NCI-H1436 (cell line): ENCODE measurements at places on chromosomes 5 and 9.

DNA sequence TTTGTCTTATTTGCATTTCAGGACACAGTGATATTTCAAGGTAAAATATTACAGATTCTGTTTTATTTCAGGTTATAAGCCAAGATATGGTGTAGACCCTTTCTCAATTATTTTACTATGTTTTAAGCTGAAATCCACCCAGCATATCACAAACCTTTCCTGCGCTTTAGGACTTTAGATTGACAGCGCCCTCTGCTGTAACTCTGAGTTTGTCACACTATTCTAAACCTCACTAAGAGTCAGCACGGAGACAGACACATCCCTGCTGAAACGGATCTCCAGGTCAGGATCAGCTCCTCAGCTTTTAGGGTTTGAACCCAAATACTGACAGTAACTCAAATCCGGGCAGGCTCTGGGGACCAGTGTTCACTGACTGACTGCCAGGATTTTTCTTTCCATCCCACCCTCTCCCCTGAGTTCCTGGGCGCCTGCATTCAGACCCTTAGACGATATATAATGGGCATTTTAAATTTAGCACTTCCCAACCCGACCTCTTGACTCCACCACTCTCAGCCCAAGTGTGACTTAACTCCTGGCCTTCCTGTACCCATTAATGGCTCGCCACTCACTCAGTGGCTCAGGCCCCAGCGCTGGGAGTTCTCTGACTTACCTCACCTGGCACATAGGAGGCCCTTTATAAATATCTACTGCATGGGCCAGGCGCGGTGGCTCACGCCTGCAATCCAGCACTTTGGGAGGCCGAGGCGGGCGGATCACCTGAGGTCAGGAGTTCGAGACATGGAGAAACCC is 33.5 kb downstream of the TLX3 start:
- peak; percentile 8 for DNase-seq

GRCh38 chr5:168334280-168334679 is 42.8 kb downstream of the WWC1 start:
- DNase-seq = no peak

DNA sequence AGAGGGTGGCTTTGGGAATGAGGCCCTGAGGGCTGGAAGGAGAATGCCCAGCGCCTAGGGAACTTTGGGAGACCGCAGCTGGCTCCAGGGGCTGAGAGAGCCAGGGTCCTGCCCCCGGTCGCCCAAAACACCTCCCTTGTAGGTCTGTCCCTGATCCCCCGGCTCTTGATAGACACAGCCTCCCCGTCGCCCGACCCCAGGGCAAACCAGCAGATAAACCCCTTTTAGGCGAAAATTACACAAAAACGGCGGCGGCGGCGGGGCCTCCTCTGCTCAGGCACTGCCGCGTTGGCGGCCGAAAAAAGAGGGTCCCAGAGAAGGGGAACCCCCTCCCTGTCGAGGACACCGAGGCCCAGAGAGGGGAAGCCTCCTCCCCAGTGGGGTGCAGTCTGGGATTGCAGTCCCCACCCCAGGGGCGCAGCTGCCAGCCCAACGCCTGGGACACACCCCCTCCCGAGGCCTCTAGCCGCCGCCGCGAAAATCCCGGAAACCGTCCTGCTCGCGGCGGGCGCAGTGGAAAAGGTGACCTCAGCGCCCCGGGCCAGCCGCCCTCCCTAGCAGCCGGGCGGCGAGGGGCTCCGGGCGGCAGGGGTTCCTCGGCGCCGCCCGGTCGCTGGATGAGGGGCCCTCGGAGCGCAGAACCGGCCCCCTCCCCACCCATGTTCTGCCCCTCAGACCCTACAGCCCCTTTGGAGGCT is 3.1 kb upstream of the BARX1 start:
- DNase-seq = no peak

DNA sequence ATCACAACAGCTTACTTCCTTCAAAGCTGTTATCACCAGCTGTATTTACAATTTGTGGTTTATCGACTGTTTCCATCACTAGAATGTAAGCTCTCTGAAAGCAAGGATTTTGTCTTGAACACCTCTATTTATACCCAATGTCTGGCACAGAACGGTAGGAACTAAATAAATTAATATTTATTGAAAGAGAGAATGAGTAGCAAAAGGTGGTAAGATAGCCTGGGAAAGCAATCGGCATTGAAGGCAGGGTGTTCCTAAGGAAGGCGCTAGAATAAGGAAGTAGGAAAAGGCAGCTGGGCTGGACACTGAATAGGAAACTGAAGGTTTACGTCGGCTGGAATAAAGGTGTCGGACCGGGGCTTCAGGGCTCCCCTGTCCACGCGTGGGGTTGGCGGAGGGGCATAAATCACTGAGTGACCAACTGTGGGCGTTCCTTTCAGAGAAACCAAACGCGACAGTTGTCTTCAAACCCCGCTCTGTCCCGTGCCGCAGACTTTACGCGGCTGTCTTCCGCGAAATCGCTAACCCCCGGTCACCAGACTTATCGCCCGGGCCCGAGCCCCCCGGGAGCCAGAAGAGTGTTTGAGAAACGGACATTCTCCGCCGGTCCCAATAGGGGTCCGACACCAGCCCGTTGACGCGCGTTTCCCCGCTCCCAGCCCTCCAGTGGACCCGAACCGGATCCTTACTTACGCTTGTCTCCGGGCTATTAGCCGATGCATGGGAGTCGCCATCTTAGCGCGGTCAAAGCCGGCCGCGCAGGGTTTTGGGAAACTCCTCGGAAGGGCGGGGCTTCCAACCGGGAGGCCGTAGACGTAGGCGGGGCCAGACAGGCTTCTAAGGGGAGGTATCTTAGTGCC is at the start of gene ZCCHC10:
Gene ZCCHC10 (minus strand): TSS at position 746 of the 860 bp plus-strand sequence. CDS start 12 bp downstream, at position 734.
- peak; percentile 95 for DNase-seq

- no peak for DNase-seq
These were observed 780.1 kb upstream of the DMAC1 start for GRCh38 chr9:8579661-8580060.

DNA sequence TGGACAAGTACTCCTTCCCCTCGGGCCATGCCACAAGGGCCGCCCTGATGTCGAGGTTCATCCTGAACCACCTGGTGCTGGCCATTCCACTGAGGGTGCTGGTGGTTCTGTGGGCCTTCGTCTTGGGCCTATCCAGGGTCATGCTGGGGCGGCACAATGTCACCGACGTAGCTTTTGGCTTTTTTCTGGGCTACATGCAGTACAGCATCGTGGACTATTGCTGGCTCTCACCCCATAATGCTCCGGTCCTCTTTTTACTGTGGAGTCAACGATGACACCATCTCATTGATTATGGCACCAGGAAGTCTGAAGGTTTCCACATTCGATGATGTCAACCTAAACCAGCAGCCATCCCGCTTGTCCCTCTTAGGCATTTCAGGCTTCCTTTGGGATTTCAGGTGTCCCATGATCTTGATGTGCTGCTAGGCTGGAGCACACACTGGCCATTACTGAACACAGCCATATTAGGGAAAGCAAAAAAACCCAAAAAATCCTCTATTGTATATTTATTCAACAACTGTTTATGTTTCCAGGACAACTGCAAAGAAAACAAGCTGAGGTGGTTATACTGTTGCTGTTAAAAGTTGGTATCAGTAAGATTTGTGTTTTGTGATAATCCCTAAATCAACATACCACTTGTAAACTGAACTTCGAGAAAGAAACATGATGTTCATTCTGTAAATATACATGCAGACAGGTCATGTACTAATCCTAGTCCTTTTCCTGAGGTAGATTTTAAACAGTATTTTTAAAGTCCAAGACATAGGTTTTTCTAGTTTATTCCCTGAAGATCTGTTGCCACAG is 1.1 kb downstream of the PLPP6 start:
- no peak for DNase-seq

- peak; percentile 78 for DNase-seq
These were observed 36.1 kb downstream of the CAAP1 start for GRCh38 chr9:26856413-26857032.

DNA sequence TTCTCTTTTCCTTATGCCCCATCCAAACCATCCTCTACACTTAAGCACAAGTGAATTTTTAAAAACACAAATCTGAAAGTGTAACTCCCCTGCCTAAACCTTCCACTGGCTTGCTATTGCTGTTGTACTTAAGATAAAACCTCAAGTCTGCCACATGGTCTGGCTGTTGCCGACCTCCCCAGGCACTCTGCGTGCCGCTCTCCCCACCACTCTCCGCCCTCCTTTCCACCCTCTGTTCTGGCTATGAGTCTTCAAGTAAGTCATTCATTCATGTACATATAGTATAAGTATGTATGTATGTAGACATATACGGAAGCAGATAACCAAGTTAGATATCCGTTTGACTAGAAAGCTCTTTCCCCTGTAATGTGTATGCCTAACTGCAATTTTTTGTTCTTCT is 94.7 kb upstream of the ANKRD55 start:
- no peak for DNase-seq

- DNase-seq = no peak
These were observed 121.5 kb downstream of the MAST4 start for GRCh38 chr5:66717455-66718373.

DNA sequence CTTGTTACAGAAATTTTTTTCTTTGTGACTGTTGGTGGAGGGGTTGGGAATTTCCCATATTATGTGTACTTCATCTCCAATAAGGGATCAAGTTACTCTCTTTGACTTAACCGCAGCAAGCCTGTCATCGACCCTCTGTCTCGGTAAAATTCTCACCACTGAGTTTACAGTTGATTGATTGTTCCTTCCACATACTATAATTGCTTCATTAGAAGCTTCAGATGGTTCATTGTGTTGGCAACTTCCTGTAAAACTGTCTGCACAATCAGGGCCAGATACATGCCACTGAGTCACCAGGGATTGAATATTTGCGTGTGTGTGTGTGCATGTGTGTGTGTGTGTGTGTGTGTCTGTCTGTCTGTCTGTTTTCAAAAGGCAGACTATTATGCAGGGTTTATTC is 176.6 kb downstream of the ZNF462 start:
- peak; percentile 38 for DNase-seq

- DNase-seq = no peak
These were observed 21.5 kb downstream of the GABBR2 start for GRCh38 chr9:98686961-98687855.

DNA sequence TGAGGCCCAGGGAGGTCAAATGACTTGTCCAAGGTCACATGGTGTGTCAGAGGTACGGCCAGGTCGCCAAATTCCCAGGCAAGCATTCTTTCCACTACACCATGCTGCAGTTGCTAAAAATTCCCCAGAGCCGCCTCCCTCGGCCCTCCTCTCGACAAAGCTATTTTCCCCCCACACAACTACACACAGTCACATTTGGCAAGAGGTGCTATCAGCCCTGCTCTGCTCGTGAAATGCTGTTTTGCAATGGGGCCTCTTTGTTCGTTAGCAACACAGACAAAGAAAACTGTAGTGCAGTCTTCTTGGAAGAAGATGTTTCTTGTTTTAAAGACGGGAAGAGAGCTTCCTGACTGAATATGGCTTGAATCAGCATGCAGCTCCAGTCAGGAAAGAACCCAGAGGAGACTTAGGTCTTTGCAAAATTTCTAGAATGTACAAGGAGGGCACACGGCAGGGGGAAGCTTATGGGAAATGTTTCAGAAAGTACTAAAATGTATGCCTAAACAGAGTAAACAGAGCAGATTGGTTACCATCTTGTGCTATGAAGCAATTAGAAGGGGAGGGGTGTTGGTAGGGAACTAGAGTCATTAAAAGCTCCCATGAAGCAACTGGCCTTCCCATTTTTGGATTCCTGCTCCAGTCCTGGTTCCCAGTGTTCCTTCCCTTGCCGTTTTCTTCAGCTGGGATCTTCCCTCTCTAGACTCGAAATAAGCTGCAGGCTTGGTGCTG is 14.2 kb downstream of the SLIT3 start:
- no peak for DNase-seq

- no peak for DNase-seq
These were observed 51.1 kb upstream of the ORM1 start for GRCh38 chr9:114271556-114272510.

DNA sequence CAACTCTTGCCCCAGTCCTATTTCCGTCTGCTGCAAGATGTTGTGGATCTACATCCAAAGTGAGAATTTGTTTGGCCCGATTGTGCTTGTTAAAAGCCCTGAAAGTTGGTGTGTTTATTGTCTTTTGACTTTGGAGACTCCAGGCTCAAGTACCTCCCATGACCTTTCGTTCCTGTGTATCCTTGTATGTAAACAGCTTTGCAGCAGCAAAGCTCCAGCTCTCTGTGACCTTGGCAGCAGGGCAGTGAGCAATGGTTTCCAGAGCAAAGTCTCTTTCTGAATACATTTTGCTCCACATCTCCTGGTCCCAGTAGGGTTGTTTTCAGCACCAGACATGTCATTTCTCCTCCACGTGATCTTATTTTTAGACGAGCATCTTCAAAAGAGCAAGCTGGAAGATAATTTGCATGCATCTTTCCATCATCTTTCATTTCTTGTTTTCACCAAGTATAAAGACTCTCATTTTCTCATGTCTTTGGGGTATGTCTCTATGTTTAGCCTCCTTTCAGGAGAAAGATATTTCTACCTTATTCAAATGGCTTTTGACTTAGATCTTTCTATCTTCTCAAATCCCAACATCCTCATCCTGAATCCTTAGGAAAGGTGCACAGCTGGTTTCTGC is 68.1 kb upstream of the ERCC6L2 start:
- DNase-seq = no peak

- DNase-seq = no peak
These were observed 486.7 kb downstream of the RAB3C start for GRCh38 chr5:59069438-59070079.

DNA sequence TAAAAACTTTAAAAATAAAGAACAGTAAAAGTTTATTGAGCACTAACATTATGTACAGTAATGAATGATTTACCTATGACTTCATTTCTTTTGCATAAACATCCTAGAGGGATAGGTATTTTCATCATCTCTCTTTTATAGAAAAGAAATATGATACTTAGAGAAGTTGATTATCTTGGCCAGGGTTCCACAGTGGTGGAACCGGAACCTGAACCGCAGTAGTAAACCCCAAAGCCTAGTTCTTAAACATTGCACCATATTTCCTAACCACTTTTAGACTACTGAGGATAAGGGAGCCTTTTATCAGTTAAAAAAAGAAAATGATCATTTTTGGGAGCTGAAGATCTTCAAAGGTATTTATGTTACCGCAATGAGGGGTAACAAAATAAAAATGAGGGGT is 205.7 kb upstream of the SGCD start:
- no peak for DNase-seq

- no peak for DNase-seq
These were observed 82.2 kb upstream of the HSPA9 start for GRCh38 chr5:138657360-138657759.

GRCh38 chr9:100690438-100690837 is 112.6 kb downstream of the CAVIN4 start:
- DNase-seq = peak; percentile 6
